ENCODE measurements at places on chromosomes 2 and 18.

GRCh38 chr2:50647381-50647780 is 384.6 kb downstream of the NRXN1 start:
- DNase-seq, result no peak
- no peaks in the 10 kb centered on the region for H3K27me3 ChIP-seq
- no peaks in the 10 kb centered on the region for H3K36me3 ChIP-seq

DNA sequence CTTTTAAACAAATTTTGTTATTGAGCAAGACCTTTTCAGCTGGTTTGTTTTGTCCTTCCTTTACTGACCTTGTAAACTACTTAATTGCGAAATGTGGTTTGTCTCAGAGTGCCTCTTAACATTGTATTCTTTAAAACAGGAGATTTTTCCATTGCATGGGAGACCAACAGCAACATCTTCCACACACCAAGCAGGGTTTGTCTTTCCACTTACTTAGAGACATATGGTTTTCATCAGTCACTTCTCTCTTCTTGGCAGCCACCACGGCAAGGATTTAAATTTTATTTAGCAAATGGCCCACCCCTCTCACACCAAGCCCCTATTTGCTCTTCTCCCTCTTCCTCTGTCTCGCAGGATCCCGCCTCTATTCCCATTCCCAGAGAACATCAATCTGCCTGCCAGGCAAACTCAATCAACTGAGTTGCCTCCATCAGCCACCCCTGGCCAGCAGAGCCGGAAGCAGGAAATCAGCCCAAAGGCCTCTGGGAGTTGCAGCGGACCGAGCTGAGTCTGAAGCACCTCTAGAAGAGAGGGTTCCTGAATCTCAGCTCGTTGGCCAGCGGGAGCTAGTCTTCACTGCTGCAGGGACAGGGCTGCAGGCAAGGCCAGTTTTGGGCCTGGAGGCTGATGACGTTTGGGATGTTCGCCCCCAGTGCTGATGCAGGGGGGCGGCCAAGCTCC is 11.3 kb upstream of the CIB4 start:
- no peaks in the 10 kb centered on the region for H3K4me1 ChIP-seq
- peaks cover 12% of the 10 kb centered on the region for H3K27me3 ChIP-seq
- H3K36me3 ChIP-seq, result no peaks in the 10 kb centered on the region
- no peak overlapping the region for H3K4me3 ChIP-seq
- DNase-seq, result no peak

DNA sequence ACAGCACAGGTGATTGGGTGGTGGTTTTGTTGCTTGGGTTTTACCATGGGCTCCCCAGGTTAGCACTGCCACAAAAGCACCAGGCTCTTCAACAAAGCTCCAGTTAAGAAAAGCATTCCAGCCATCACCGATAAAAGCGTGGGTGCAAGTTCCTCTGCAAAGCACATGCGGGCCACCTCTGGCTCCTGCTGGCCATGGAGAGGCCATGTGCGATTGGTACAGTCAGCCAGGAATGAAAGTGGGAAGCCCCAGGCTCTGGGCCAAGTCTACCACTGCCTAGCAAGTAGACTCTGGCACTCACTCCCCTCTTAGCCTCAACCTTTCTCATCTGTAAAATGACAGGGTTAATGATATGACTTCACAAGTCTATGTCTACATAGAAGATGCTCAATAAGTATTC is 36.0 kb downstream of the BCL11A start:
- peaks cover 15% of the 10 kb centered on the region for H3K27me3 ChIP-seq
- peaks cover 3% of the 10 kb centered on the region for H3K36me3 ChIP-seq
- peaks cover 34% of the 10 kb centered on the region for H3K4me1 ChIP-seq
- H3K4me3 ChIP-seq, result no peak overlapping the region
- H3K27ac ChIP-seq, result no peak overlapping the region

- H3K36me3 ChIP-seq, result no peaks in the 10 kb centered on the region
- H3K4me3 ChIP-seq, result no peak overlapping the region
- peaks cover 10% of the 10 kb centered on the region for H3K27me3 ChIP-seq
- DNase-seq, result no peak
- H3K27ac ChIP-seq, result no peak overlapping the region
Measured at GRCh38 chr2:169397697-169398096, 35.4 kb upstream of the LRP2 start.

GRCh38 chr2:54503192-54503591 is 47.1 kb downstream of the SPTBN1 start:
- H3K27me3 ChIP-seq, result no peaks in the 10 kb centered on the region
- no peaks in the 10 kb centered on the region for H3K36me3 ChIP-seq
- peak; percentile 56 for DNase-seq
- H3K4me1 ChIP-seq, result no peaks in the 10 kb centered on the region
- no peak overlapping the region for H3K27ac ChIP-seq
